Amniotic stem cell (primary cell): ENCODE measurements at places on chromosomes 13 and 19.

DNA sequence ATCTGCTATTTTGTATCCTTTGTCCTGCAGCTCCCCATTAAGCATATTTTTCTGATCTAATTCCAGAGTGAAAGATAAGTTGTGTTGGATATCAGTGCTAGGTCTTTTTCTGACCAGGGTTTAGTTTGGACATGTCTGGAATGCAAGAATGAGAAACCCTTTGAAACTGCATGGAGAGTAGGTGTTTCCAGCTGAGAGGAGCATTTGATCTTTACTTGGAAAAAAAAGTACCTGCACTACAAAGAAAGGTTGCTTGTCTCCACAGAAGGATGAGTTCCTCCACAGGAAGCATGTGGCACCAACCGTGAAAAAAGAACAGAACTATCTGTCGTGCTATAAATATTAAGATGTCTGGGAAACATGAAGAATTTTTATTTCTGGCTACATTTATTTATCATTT is 36.6 kb upstream of the MED4 start:
- DNase-seq = no peak

GRCh38 chr19:2724148-2724557 is 3.0 kb upstream of the DIRAS1 start:
- no peak for DNase-seq

DNA sequence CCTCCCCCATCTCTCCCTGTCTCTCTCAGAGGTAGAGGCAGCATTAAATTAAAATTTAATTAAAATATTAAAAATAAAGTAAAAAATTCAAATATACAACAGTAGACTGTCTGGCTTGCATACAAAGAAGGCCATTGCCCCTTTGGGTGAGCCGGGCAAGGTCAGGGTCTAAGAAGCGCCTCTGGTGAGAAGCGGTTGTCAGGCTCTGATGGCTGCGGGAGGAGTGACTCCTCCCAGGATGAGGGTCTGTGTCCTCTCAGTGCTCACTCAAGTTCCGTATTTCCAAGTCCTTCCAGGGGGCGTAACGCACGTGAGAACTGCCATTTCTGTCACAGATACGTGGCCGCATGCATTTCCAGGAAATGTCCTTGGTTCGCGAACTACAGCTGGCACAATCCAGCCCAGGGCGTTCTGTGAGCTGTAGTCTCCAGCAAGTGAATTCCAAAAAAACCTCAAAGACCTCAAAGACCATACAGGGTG is 737 bp upstream of the ZNF181 start:
- DNase-seq = no peak

DNA sequence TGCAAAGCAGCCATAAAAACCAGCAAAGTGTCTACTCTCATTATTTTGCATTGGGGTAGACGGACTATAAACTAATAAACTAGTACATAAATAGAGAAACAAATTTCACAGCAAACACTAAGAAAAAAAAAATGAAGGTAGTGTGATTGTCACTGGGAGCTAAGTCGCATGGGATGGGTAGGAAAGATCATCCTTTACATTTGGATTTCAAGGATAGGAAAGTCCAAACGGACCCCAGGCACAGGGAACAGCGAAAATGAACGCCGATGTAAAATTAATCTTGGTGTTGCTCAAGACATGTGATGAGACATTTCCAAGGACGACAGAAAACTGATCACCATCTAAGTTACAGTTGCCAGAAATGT is 690 bp upstream of the SGTA start:
- DNase-seq = no peak

DNA sequence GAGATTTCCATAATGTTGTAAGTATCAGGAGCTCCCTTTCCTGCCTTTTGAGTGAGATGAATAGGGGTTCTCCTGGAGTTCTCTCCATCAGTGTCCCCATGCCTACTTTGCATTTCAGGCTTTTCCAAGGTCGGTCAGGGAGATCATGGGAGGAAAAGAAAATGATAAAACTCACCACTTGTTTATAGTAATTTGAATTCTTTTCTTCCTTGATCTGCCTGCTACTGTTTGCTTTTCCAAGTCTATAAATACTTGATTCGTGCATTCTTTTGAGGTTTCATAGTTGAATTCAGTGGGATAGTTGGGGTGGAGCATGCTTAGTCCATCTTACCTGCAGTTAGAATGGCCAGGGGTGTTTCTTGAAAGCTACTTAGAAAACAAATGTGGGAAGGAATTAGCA is 51.5 kb downstream of the PCCA start:
- no peak for DNase-seq

GRCh38 chr19:48329167-48329891 is 4.0 kb downstream of the EMP3 start:
- peak; percentile 59 for DNase-seq

DNA sequence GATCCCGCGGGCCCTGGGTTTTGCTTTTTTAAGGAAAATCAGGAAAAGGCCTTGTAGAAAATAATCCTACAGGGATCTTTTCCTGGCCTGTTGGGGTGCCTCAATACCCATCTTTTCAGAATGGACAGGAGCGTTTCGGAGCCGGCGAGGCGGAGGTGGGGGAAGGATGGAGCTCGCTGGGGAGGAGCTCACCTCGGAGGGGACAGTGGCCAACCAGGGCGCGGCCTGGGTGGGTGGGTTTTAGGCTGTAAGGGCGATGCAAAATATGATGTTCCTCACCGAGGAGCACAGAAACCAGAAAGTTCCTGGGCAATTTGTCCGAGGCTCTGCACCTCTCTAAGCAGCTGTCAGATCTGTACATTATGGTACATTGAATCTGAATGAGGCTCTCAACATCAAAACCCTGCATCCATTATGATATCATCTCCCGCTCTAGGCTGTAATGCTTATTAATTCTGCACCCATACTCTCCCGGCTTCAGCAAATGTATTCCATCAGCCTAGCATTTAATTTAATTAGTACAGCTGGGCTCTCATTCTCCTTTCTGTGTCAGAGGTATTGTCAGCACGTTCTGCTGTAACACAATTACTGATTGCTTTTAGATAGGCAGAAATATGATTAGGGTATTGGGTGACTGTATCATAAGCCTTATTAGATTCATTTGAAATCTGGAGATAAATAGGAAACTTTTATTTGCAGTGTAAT is 90.3 kb upstream of the SOX1 start:
- DNase-seq = no peak

DNA sequence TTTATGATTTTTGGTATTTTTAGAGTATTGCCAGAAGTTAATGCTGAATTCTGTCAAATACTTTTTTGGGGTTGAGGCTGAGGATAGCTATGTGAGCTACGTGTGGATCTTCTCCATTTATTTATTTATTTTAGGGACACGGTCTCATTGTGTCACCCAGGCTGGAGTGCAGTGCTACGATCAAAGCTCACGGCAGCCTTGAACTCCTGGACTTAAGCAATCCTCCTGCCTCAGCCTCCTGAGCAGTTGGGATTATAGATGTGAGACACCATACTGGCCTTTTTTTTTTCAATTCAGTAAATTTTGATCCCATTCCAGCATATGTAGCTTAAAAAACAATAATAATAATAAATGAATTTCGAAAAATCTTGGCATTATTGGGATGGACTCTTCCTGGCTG is 21.1 kb downstream of the ING1 start:
- no peak for DNase-seq

DNA sequence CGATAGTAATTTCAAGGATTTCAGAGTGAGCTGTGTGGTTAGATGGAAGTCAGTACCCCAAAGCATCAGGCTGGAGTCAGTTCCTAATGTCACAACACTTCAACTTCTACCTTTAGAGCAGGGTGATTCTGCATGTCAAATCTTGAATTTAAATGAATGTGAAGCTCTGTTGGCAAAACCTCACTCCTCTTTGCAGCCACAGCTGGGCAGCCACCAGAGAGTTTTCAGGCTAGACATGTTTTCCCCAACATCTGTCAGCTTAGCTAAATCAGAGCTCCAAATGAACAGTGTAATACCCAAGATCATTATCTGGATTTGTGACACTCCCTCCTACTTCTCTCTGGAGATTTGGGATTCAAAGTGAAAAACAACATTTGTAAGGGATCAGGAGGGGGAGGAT is 33.7 kb upstream of the OLFM4 start:
- no peak for DNase-seq

GRCh38 chr13:98299966-98300350 is 122.9 kb upstream of the RNF113B start:
- no peak for DNase-seq

DNA sequence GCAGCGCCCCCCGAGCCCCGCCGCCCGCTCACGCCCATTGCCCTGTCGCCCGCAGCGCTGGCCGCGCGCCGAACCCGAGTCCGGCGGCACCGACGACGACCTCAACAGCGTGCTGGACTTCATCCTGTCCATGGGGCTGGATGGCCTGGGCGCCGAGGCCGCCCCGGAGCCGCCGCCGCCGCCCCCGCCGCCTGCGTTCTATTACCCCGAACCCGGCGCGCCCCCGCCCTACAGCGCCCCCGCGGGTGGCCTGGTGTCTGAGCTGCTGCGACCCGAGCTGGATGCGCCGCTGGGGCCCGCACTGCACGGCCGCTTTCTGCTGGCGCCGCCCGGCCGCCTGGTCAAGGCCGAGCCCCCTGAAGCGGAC is 518 bp downstream of the KLF2 start:
- no peak for DNase-seq

DNA sequence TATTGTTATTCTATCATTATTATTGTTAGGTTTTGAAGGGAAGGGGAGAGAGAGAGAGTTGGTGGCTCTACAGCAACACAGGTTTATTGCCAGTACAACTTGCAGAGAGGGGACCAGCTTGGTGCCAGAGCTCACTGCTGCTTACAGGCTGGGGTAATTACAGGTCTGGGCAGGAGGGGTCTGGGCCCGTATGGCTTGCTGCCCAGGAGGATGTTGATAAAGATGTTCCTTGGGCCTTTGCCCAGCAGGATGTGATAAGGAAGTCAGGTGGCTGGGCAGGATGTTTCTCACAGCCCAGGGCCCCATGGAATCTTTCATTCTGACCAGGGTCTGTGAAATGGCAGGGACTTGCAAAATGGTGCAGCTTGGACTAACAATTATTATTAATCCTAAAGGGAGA is 64.2 kb upstream of the ZNF599 start:
- DNase-seq = no peak

- no peak for DNase-seq
These were observed 40.2 kb downstream of the ELL start for GRCh38 chr19:18481505-18482222.

DNA sequence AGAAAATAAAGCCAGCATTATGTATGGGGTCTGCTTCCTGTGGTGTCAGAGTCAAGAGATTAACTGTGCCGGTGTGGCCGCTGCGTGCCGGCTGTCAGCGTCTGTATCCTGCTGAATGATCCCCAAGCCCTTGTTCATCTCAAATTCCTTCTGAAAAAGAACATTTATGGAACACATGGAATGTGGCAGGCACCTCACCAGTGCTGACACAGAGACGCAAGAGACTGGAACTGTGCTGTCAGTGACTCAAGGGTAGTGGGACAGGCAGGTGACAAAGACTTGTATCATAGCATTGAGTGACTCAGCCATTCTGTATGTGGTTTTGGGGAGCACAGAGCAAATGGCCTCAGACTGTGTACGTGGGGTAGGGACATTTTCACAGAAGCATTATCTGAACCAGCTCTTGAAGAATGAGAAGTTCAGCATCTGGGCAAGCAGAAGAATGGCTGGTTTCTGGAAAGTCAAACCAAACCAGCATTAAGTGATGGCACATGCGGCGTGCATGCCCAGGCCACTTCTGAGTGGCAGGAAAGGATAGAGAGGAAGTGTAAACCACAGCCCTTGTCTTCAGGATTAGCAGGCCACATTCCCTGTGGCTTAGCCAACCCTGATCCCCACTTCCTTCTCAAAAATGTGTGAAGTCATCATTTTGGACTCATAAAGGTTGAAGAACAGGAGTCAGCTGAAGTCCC is 54.0 kb upstream of the IRS2 start:
- DNase-seq = no peak

- no peak for DNase-seq
These were observed 6.5 kb downstream of the LRRC8E start for GRCh38 chr19:7894612-7895309.
